ENCODE measurements at places on chromosomes 3 and 15. TPM values are rescaled to one million over a fixed set of nuclear protein-coding genes. Genes with fewer than 3 reads are reported as not detected.

Gene SAXO2
- 18.7 TPM for total RNA-seq

- DNase-seq = no peak
Measured at GRCh38 chr3:101171681-101172191, 148.6 kb downstream of the IMPG2 start.

GRCh38 chr3:193821151-193821668, 228.2 kb downstream of the OPA1 start:
- DNase-seq = no peak

DNA sequence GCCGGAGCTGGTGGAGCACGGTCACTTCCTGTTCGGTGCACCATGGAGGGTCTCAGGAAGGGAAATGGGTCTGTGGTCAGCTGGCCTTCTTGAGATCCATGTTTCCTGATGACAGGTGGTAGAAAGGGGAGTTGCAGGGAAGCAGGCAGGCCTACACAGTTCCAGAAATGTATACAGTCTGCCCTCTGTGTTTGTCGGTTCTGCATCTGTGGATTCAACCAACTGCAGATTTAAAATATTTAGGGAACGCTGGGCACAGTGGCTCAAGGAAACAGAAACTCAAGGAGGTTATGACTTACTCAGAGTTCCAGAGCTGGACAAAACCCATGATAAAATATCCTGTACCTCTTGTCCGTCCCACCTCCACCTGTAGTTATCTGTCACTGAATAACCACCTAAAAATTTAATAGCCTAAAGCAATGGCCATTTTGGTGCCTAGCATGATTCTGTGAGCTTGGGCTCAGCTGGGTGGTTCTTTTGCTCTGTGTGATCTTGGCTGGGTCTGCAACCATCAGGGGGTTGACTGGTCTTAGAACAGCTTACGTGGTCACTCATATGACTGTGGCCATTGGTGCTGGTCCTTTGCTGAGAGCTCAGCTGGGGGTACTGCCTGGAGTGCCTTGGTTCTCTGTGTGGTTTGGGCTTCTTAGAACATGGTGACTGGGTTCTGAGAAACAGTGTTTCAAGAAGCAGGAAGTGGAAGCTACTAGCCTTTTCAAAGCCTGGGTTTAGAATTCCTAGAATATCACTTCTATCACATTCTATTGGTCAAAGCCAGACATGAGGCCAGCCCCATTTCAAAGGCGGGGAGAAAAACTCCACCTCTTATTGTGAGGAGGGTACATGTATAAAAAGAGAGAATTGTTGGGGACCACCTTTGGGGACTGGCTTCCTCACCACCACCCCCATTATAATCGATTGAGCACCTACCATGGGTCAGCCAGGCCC, 239.7 kb upstream of the BHLHE40 start:
- DNase-seq = no peak

GRCh38 chr15:41377978-41378377, 24.3 kb downstream of the NDUFAF1 start:
- no peak for DNase-seq

All from stomach (tissue), 19 donors.